ENCODE measurements at places on chromosomes 4 and X. TPM values are rescaled to one million over a fixed set of nuclear protein-coding genes. Genes with fewer than 3 reads are reported as not detected.

WAS gene
- 1.2 TPM for total RNA-seq

ELOVL6 gene
- total RNA-seq = 29.1 TPM

CXCL3 gene
- 0.28 TPM for total RNA-seq

DCHS2 gene
- total RNA-seq = 0.48 TPM

SCML2 gene
- 0.64 TPM for total RNA-seq

SPRY1 gene
- total RNA-seq = 16.0 TPM

LGI2 gene
- total RNA-seq = 0.20 TPM

UCP1 gene
- not detected for total RNA-seq

NAP1L3 gene
- 0.08 TPM for total RNA-seq

CYTL1 gene
- 0.88 TPM for total RNA-seq

HSFX1 gene
- total RNA-seq = 0.32 TPM

COX18 gene
- total RNA-seq = 11.0 TPM

PTCHD1 gene
- under 0.01 TPM for total RNA-seq
